ENCODE measurements at places on chromosomes 6 and 20.

GRCh38 chr20:51491393-51491792, 51.1 kb downstream of the NFATC2 start:
- DNase-seq = no peak

DNA sequence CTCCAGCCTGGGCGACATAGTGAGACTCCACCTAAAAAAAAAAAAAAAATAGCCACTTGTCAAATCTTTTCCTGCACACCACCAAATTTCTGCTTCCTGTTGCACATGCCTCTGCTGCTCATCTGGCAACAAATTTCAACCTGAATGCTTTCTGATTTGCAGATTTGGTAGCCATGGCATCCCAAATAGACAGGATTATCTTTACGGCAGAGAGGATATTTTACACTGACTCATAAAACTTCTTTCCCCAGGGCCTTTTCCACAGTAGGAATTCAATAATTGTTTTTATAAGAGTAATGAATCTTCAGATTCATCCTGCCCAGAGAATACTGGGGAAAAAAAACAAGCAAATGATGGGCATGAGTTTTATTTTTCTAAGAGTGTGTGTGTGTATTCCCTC, 264.6 kb downstream of the FRK start:
- DNase-seq = peak; percentile 43

DNA sequence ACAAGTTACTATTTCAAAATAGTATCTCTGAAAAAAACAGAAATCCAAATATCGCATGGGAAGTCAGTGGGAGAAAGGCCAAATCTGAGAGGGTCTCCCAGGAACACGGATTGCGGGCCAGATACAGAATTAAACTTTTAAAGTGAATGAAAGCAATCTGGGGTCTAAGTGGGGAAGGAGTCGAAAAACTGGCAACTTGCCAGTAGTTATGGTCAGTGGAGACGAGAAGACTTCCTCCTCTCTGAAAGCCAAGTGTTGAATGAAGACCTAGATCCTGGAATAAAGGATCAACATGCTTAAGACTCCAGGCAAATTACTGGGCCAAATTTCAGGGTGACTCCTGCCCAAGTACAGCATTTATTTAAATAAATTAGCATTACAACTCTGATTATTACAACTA, 123.6 kb downstream of the BFSP1 start:
- DNase-seq = no peak

DNA sequence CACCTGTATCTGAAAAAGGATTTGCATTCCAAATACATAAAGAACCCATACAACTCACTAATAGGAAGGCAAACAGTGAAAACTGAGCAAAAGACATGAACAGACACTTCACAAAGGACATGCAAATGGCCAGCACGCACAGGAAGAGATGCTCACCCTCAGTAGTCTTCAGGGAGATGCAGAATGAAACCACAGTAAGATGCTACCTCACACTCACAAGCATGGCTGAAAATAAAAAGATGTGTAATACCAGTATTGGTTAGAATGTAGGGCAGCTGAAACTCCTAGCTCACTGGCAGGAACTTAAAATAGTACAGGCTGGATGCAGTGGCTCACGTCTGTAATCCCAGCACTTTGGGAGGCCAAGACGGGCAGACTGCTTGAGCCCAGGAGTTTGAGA, 64.6 kb downstream of the SNX5 start:
- no peak for DNase-seq

DNA sequence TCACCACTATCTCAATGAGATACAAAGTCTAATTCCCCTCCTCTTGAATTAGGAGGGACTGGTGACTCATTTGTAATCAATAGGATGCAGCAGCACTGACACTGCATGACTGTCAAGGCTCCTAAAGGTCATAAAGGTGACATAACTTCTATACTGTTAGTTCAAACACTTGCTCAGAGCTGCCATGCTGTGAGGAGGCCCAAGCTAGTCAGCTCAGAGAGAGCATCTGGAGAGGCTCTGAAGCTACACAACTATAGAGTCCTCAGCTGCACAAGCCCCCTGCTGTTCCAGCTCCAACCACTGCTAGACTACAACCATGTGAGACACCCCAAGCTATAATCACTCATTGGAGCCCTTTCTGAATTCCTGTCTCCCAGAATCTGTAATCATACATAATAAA, 17.0 kb upstream of the HEY2 start:
- no peak for DNase-seq

DNA sequence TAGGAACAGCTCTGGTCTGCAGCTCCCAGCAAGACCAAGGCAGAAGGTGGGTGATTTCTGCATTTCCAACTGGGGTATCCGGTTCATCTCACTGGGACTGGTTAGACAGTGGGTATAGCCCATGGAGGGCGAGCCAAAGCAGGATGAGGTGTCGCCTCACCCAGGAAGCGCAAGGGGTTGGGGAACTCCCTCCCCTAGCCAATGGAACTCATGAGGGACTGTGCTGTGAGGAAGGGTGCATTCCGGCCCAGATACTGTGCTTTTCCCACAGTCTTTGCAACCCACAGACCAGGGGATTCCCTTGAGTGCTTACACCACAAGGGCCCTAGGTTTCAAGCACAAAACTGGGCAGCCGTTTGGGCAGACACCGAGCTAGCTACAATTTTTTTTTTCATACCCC, 21.8 kb downstream of the HDDC2 start:
- no peak for DNase-seq

DNA sequence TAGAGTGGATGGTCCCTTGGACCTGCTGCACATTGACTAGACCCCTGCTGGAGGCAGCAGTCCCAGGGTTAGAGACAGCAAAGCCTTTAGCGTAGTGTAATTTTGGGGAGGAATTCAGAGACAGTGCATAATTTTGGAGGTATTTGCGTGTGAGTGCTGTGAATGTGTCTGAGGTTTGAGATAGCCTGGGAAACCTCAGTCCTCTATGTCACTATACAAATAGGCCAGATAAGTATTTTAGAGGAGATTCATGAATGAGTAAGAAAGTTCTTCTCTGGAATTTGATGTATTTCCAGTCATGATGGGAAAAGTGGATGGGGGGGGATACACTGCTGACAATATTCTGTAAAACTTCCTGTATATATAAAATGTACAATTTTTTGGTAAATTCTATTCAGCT, 25.8 kb upstream of the MTRF1L start:
- no peak for DNase-seq

DNA sequence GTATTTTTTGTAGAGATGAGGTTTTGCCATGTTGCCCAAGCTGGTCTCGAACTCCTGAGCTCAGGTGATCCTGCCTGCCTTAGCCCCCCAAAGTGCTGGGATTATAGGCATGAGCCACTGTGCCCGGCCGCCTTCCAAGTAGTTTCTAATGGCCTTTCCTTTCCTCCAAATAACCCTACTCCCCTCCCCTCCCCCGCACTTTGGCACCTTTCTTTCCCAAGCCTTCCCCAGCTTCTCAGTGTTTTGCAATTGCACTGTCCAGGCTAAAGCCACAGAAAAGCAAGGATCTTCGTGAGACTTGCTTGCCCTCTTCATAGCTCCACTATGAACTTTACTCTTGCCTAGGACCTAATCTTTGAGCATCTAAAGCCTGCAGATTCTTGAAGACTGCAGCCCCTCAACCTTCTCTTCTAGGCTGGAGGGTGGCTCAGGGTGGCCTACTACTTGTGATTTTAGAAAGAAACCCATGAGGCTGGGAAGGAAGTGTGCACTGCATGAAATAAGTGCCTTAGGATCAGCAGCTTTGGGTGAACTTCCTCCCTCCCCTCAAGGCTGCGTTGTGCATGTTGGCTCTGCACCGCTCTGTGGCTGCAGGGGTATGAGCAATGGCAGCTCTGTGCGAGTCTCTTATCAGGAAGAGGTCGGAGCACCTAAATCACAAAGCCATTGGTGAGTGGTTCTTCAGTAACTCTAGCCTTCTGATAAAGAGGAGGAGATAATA, 152.4 kb upstream of the SNX9 start:
- no peak for DNase-seq

GRCh38 chr6:27838945-27839625, 73.1 kb downstream of the OR2B2 start:
- DNase-seq = peak; percentile 57

Data from EL (cell line).